ENCODE measurements at places on chromosomes 11 and 22.
A peak's percentile ranks its signal among the peaks of the same experiment; 100 is the strongest.

GRCh38 chr11:125941619-125942611 is 3.9 kb upstream of the VSIG10L2 start:
- peak; percentile 31 for DNase-seq

DNA sequence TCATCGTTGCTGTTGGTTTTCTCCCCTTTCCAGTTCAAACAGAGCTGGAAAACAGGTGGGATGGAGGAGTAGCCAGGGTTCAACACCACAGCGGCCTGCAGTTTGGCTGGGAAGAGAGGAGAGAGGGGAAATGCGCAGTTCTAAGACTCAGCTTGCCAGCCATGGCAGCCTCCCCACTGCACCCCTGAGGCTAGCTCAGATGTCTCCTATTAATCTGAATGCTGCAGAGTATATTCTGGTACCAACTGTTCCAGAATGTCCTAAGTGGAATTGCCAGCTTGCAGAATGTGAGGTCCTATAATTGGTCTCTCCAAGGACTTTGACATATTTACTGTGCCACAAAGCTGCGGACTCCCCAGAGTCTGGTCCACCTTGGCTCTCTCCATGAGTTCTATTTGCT is 32.0 kb downstream of the NEFH start:
- no peak for DNase-seq

- peak; percentile 14 for DNase-seq
Measured at GRCh38 chr11:75734491-75735180, 17.0 kb downstream of the MOGAT2 start.

- no peak for DNase-seq
Measured at GRCh38 chr22:19765477-19766239, 5.1 kb downstream of the TBX1 start.

- peak; percentile 36 for DNase-seq
Measured at GRCh38 chr22:28710107-28710506, 30.5 kb upstream of the TTC28 start.

- DNase-seq: peak; percentile 35
Measured at GRCh38 chr11:8989453-8989852, 14.3 kb downstream of the NRIP3 start.

DNA sequence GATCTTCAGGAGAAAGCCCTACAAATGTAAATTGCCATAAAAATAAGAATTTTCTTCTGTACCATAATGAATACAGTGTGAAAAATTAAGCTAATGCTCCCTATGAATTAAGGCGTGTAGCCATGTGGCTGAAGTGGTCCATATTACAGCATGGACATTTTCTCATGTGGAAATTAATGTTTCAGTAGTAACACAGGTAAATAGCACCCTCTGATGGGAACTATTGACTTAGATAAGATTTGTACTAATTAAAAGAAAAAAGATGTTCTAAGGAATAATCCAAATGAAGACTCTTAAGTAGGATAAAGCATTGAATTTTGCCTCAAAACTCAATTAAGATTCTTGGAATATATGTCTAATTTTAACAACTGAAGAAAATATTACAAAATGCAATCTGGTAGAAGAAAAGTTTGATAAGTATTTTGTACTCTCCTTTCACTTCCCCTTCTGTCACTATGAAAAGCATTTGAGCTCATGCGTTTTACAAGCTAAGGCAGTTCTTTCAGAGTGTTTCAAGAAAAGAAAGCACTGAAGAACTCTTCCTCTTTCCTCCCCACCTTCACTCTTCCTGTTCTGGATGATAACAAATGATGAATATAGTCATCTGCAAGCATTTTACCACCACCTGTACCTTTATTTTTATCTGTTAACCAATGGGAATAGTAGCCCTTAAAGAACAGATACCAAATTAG is 9.9 kb upstream of the OR8D2 start:
- peak; percentile 9 for DNase-seq

DNA sequence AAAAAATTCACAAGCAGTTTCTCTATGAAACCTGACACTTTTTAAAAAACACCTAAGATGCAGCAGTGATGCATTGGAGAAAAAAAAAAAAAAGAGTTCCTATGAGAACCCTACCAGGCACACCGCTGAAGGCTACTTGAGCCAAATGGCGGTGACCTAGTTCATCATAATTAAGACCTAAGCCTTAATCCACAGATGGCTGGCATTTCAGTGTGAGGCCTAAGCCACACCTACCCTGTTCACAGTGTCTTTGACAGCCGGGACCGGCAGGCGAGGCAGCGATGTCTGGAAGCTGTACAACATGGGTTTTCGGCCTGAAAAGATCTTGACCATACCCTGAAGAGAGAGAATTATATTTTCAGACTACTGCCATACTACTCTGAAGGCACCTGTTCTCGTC is 38.0 kb downstream of the CPT1A start:
- no peak for DNase-seq

GRCh38 chr22:30662040-30662439 is 5.6 kb downstream of the DUSP18 start:
- no peak for DNase-seq

- no peak for DNase-seq
Measured at GRCh38 chr11:1825785-1826451, 8.9 kb upstream of the SYT8 start.

DNA sequence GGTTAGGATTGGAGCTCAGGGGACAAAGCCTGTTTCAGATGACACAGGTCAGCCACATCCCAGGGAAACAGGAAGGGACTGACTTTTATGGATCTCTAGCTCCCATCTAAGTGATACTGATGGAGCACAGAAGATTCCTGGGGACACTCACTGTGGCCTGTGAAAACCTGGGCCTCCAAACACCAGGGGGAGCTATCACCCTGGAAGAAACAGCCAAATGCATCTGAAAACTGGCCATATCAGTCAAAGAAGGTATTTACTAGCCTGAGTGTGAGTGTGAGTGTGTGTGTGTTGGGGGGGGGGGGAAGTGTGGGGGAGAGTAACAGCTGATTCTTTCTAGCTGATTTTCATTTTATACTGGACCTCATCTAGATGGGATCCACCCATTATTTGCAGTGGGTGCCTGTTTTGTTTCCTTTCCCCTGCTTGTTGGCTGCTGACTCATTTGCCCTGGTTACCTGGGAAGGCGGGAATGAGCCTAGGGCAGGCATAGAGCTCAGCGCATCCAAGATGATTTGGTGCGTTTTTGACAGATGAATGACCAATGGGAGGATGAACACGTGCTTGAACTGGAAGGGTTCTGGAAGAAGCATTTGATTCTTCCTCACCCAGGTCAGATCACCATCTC is 284.0 kb downstream of the KIRREL3 start:
- peak; percentile 42 for DNase-seq

DNA sequence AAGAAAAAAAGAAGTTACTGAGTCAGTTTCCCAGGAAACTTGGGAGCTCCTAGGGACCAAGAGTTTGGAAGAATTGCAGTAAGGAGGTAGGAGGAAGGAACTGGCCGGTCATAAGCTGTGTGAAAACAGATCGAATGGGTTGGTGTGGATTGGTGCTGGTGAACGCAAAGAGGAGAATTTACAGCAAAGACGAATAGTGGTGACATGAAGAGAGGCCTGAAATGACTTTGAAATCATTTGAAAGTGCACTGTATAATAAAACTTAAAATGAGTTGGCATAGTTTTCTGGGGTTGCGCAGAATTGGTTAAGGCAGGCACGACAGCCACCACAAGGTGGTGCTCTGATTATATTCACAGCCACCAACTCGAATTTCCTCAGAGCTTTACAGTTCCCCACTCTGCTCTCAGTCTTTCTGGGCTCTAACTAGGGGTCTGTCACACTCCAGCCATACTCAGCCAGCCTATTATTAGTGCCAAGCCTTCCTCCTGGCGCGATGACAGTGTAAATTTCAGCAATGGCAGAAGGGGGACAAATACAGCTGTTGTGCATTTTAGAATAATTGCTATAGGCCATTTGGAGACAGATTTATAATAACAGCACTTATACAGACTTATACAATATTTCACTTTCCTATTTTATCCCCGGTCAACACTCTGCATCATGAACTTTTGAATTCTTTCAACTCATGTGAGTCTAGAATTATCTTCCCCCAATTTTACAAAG is 8.3 kb upstream of the HTR3B start:
- DNase-seq: peak; percentile 40

DNA sequence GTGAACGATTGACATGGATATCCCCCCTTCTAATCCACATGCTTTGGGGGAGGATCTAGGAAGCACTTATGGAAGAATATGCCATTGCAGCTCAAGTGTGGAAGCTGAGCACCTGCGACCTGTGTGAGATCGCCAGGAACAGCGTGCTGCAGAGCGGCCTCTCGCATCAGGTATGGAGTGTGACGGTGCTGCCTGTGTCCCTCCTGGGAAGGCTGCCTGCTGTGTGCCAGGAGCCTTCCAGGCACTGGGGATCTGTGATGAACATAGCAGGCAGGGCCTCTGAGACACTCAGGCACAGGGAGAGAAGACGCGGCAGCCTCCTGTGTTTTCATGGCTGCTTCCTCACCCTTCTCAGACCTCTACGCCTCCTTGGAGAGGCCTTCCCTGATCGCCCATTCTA is 36.5 kb downstream of the RNF141 start:
- DNase-seq: no peak

GRCh38 chr22:17065433-17065832 is 19.4 kb upstream of the IL17RA start:
- DNase-seq: no peak

DNA sequence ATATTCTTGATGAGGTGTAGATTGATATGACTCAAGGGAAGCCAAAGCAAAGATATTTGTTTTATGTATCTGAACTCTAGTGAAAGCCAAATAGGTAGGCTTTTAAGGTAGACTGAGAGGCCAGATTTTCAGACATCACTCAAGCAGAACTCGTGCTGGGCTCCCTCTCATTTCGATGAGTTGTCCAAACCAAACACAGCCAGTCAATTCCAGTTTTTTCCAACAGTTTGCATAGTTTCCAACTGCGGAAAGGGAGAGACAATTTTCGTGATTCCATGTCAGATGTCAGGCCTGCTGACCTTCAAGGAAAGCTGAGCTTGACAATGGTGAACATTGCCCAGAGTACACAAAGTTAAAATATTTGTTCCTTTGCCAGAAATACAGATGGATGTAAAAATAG is 110.9 kb upstream of the MPPED2 start:
- no peak for DNase-seq

DNA sequence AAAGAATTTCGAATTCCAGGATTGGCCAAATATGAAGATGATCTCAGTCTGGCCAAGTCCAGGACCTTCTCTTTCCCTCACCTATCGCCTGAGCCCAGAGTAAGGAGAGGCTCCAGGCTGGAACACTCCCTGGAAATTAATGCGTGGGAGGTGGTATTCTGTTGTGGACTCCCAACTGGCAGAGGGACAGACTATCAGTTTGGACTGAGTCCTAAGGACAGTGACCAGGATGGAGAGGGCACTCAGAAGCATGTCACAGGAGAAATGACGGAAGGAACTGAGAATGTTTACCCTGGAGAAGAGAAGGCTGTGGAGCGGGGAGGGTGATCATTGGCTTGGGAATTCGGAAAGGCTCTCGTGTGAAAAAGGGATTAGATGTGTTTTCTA is 84.4 kb downstream of the RPL27A start:
- DNase-seq: no peak

DNA sequence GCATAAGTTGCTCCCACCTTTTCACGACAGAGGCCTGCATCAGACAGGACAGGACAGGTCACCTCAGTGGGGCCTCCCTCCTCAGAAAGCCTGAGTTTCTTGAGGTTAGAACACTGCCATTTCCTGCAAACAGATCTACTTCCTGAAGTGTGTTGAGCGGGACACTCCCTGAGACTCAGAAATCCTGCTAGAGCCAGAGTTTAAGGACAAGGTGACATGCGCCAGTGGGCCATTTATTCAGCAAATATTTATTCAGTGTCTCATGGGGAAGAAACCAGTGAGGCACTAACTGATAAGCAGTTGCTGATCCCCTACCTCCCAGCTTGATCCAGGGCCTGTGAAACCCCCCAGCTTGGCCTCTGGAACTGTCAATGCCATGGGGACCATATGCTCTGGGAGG is 454.6 kb downstream of the SOX6 start:
- DNase-seq: no peak

DNA sequence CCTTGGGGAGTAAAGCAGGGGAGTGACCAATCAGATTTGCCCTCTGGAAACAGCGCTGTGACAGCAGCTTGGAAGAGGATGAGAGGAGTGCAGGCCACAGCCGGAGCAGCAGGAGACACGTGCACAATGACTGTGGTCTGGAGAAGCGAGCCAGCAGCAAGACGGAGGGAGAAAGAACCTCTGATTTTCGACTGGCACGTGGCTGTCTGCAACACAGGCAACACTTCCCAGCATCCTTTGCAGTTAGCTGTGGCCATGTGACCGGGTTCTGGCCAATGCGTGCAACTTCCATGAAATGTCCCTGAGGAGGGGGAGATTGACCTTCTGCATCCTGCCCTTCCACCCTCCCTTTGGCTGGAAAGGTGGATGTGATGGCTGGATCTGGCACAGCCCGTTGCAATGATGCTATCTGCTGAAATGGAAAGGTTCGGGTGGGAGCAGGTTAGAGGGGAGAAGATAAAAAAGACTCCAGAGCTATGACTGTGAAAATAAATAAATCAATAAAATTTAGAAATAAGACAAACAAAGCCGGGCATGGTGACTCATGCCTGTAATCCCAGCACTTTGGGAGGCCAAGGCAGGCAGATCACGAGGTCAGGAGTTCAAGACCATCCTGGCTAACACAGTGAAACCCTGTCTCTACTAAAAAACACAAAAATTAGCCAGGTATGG is 15.6 kb downstream of the PLA2G6 start:
- no peak for DNase-seq

GRCh38 chr11:78782725-78783124 is 208.1 kb upstream of the NARS2 start:
- no peak for DNase-seq

DNA sequence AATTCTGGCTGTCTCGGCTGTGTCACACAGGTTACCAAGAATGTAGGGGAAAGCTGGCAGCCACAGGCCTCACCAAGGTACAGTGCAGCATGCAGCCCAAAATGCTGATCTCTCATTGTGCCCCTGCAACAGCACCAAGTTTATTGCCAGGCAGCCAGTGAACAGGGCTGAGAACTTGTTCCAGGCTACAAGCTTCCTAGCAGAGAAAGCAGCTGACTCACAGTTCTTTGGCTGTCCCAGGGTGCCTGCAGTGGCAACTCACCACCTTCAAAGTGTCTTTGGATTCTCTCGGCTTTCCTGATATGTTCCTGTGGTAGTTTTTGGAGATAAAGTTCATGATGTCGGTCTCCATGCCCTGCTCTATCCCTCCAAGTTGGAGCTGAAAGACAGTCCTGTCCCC is 719.1 kb upstream of the ANO3 start:
- DNase-seq: no peak

DNA sequence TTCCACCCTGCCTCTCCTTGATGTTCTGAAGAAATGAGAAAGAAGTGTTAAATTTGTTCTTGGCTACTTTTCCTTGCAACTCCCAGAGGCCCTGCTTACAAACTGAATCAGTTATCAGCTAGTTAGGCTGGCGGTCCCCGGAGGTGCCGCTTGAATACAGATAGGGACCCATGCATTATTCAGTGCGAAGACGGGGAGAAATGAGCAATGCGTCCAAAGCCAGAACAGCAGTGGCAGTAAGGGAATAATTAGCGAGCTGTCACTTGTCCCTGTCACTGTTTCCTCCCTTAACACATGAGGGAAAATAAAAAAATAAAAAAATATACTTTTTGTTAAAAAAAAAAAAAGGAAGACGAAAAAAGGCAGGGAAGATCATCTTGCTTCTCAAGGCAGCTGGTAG is 528.1 kb downstream of the MN1 start:
- DNase-seq: no peak

GRCh38 chr22:38505541-38506117 is 482 bp downstream of the DDX17 start:
- DNase-seq: peak; percentile 49

Data from fibroblast of mammary gland (primary cell).